ENCODE measurements at places on chromosomes 4 and X.

DNA sequence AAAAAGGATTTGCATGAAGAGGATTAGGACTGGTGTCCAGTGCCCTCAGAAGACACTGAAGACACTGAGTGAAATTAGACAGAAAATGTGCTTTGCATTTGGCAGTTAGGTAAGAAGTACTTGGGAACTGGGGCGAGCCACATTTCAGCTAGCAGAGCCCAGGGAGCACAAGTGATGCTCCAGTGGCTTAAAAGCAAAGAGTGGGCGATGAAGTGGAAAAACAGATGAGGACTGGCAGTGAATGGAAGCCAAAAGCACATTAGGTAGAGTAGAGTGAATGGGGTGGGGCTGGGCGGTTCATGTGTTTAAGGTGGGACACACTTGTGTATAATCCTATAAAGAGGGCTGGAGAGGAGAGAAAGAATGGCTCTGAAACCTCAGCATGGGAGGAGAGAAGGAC, 18.4 kb downstream of the DCLK2 start:
- DNase-seq, result no peak

GRCh38 chr4:161189286-161190134, 974.3 kb downstream of the FSTL5 start:
- no peak for DNase-seq

GRCh38 chr4:140094438-140095420, 59.3 kb downstream of the MAML3 start:
- DNase-seq, result peak; percentile 97

- no peak for DNase-seq
Measured at GRCh38 chrX:10095698-10096432, 60.9 kb upstream of the CLCN4 start.

GRCh38 chr4:55609393-55609866, 17.4 kb upstream of the PDCL2 start:
- no peak for DNase-seq

GRCh38 chr4:127782025-127782274, 172 bp upstream of the HSPA4L start:
- no peak for DNase-seq

DNA sequence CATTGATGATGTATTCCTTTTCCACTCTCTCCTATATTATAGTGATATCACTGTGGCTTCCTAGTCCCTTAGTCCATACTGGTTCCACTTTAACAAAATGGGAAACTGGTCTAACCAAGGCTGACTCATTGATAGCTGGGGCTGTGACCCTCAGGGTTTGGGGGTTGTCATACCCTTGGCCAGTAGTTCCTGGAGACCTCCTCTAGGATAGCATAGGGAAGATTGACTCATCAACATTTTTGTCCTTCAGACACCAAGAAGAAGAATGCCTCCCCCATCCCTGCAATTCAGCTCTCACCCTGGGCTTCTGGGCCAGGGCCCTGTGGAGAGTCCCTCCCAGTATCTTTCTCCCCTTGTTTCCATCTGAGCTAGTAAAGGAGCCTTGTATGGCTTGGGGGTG, 68.8 kb upstream of the PRPS1 start:
- no peak for DNase-seq

DNA sequence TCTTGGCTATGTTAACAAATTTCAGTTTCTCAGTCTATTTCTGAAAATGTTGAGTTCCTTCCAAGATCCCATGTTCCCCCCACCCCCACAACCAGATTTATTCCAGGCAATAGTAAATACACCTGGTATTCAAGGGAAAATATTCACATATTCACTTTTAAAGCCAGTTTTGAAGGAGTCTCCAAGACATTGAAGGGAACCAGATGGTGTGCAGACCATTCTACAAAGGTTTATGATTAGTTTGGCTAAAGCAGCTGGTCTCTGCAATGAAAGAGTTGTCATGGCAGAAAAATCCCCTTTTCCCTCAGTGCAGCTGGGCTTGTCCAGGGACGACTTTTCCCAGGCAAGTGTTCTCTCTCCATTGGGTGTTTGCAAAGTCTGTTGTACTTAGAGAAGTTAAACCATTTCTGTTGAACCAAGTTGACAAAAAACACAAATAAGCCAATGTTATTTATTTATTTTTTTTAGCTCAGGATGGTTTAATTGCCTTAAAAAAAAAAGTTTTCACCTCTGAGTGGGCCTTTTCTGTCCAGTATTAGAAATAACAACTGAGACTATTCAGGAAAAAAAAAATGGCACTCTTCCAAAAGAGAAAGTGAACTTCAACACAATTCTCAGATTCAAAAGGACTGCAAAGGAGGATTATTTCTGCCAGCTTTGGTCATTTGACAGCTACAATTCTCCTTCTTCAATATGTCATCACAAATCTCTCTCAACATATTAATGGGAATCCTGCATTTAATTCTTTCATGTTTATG, 410.6 kb downstream of the IL1RAPL1 start:
- no peak for DNase-seq

GRCh38 chr4:166432842-166433241, 559.8 kb downstream of the TLL1 start:
- DNase-seq, result no peak

GRCh38 chr4:183483997-183484396, 20.9 kb upstream of the ING2 start:
- no peak for DNase-seq

DNA sequence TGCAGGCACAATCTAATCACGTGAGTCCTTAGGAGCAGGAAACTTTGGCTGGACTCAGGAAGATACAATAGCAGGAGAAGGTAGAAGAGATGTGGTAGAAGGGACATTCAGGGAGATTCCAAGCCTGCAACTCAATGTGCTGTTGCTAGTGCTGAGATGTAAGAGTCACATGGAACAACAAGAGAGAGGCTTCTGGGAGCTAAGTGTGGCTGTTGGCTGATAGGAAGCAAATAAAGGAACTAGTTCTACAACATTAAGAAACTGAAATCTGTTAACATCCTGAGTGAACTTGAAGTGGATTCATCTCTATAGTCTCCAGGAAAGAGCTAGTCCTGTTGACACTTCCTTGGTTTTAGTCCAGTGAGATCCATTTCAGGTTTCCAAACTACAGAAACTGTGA, 1207.4 kb downstream of the ADGRL3 start:
- no peak for DNase-seq

GRCh38 chr4:168694667-168695066, 197.8 kb downstream of the PALLD start:
- no peak for DNase-seq

- DNase-seq, result no peak
Measured at GRCh38 chr4:13484749-13485221, 645 bp upstream of the RAB28 start.

GRCh38 chrX:129843209-129843458, 552 bp downstream of the ZDHHC9 start:
- DNase-seq, result no peak

DNA sequence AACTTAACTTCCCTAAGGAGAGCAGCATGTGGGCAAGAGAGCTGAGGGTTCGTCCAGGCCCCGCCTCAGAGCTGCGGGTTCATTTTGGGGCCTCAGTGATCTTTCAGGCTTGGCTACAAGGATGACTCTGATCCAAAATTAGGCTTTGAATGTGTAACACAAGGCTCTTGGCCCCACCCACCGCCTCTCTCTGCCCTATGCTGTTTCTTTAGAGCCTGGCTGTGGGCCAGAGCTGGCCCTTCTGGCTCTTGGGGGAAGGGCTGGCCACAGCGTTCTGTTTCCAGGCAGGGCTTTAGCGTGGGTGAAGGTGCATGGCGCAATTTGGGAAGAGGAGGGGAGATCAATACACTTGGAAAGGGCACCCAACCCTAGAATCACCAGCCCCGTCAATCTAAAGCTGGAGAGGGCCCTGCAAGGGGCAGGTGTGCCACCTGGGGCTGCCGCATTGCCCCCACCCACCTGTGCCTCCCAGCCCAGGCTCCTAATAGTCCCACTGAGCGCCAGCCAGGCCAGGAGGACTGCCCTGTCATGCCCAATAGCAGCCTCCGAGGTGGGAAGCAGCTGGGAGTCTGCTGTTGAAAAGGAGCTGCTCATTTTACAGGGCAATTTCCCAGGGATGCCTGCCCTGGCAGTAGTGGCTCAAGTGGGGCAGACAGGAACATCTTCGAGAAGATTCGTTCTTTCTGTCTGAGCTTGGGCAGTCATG, 84.5 kb upstream of the MAML3 start:
- peak; percentile 78 for DNase-seq

Measured in KBM-7 (cell line).